ENCODE measurements at places on chromosomes 3 and 15. TPM values are rescaled to one million over a fixed set of nuclear protein-coding genes. Genes with fewer than 3 reads are reported as not detected.

- peaks cover 17% of the 10 kb centered on the region for H3K4me1 ChIP-seq
- H3K27me3 ChIP-seq, result no peaks in the 10 kb centered on the region
- no peak overlapping the region for H3K4me3 ChIP-seq
- peak overlapping the region; percentile 76 for H3K27ac ChIP-seq
These were observed 10.4 kb upstream of the ARIH1 start for GRCh38 chr15:72463702-72464101.

DNA sequence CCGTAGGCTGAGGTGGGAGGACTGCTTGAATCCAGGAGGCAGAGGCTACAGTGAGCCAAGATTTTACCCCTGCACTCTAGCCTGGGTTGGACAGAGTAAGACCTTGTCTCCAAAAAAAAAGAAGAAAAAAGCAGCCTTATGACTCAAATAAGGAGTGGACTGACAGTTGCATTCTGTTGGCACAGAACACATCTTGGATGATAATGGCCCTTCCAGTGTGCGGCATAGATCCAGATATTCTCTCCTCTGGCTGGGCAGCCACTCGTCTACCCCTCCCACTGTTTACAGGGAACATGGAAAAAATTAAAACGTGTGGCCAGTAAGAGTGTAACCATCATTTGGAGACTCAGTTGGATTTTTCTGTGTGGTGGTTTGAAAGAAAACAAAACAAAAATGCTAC is 118.6 kb upstream of the RNF7 start:
- H3K36me3 ChIP-seq, result peaks cover 9% of the 10 kb centered on the region
- no peak for DNase-seq
- no peak overlapping the region for H3K4me3 ChIP-seq
- peaks cover 9% of the 10 kb centered on the region for H3K4me1 ChIP-seq
- H3K27me3 ChIP-seq, result no peaks in the 10 kb centered on the region
- no peak overlapping the region for H3K27ac ChIP-seq

GRCh38 chr3:146637871-146638270 is 32.7 kb upstream of the PLSCR5 start:
- H3K27me3 ChIP-seq, result no peaks in the 10 kb centered on the region
- no peaks in the 10 kb centered on the region for H3K36me3 ChIP-seq
- no peaks in the 10 kb centered on the region for H3K4me1 ChIP-seq
- H3K27ac ChIP-seq, result no peak overlapping the region

GRCh38 chr15:77064539-77065308 is 6.2 kb downstream of the TSPAN3 start:
- no peak overlapping the region for H3K4me3 ChIP-seq
- no peaks in the 10 kb centered on the region for H3K27me3 ChIP-seq
- no peak for DNase-seq
- peaks cover 53% of the 10 kb centered on the region for H3K4me1 ChIP-seq

DNA sequence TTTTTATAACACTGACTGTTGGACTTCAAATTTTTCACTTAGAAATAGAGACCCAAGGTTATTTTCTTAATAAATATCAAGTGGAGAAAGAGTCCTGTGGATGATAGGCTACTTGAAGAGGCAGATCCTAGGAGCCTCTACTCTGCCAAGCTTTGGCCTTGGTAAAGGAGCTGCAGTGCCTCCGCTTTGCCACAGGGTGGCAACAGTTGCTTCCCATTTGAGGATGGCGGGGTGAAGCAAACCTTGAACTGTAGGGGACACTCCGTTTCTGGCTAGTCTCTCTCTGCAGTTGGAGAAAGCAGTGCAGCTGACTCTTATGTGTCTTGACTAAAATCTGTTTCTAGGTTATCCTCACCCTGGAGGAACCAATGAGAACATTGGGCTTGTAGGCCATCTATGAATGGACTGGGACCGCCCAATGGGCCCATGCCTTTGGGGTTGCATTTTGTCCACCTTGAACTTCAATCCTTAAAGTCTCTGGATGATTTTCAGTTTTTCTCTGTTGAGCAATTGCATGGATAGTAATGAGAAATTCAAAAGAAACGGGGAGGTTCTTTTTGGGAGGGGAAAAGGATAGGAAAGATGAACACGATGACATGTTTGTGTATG is 9.8 kb downstream of the SCG5 start:
- H3K27ac ChIP-seq, result no peak overlapping the region
- peak; percentile 68 for DNase-seq
- no peak overlapping the region for H3K4me3 ChIP-seq

RPL22L1 gene
- total RNA-seq, result 96.6 TPM

MORC1 gene
- not detected for total RNA-seq

Measured in natural killer cell treated with Interleukin-12 subunit alpha and Interleukin-12 subunit beta and Interleukin-15 and Interleukin-18, amount 100 ng/mL, for 72 hours (primary cell).